ENCODE measurements at places on chromosomes 1 and 21.
A peak's percentile ranks its signal among the peaks of the same experiment; 100 is the strongest.

- ATAC-seq, result no peak
These were observed 436.8 kb upstream of the NR5A2 start for GRCh38 chr1:199590708-199591107.

DNA sequence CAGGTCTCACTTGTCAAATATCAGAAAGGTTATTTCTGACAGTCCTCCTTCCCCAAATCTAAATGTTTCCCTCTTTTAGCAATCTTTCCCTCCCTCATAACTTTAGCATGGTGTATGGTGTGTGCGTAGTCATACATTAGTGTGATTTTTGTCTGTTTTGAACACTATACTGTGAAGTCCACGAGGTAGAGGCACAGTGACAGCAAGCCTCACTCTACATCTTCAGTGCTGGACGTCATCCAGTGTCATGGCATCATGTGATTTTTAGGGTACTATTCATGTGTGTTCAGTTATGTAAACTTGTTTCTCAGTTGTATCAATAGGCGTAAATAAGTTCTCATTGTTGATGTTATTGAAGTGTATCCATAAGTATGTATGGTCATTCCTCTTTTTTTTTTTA is 39.1 kb downstream of the DYRK1A start:
- no peak for ATAC-seq

- ATAC-seq, result no peak
These were observed 15.9 kb upstream of the SMAP2 start for GRCh38 chr1:40357625-40358024.

DNA sequence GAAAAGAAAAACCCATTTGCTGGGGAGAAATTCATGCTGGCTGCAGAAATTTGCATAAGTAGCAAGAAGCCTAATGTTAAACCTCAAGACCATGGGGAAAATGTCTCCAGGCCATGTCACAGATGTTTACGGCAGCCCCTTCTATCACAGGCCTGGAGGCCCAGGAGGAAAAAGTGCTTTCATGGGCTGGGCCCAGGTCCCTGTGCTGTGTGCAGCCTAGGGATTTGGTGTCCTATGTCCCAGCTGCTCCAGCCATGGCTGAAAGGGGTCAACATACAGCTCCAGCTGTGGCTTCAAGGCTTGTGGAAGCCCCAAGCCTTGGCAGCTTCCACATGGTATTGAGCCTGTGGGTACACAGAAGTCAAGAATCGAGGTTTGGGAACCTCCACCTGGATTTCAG is 93.0 kb downstream of the HFM1 start:
- ATAC-seq, result no peak

DNA sequence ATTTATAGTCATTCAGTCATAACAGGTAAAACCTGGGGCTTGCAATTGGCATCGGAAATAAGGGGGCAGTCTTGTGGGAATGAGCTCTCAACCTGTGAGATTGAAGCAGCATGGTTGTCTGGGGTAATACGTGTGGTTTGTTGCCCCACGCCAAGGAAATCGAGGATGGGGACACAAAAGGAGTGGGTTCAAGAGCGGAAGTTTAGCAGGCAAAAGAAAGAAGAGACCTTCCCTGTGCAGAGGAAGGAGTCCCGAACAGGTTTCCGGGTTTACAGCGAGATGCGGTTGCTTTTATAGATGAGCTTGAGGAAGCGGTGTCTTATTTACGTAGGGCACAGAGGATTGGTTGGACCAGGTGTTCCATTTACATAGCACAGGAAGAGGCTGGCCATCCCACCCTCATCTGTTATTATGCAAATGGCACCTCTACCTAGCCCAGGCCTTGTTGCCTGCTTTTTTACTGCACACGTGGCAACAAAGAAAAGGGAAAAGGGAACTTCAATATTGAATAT is 37.3 kb downstream of the IFNAR1 start:
- ATAC-seq, result no peak

DNA sequence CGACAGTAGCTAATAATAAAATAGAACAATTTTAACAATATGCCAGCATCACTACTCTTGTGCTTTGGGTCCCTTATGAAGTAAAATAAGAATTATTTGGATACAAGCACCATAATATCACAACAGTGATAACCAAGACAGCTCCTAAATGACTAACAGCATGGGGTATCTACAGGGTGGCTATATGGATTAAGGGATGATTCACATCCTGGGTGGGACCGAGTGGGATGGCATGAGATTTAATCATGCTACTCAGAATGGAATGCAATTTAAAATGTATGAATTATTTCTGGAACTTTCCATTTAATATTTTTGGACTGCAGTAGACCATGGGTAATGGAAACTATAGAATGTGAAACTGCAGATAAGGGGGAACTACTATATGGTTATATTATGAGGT is 28.1 kb upstream of the B3GALNT2 start:
- peak; percentile 75 for ATAC-seq

DNA sequence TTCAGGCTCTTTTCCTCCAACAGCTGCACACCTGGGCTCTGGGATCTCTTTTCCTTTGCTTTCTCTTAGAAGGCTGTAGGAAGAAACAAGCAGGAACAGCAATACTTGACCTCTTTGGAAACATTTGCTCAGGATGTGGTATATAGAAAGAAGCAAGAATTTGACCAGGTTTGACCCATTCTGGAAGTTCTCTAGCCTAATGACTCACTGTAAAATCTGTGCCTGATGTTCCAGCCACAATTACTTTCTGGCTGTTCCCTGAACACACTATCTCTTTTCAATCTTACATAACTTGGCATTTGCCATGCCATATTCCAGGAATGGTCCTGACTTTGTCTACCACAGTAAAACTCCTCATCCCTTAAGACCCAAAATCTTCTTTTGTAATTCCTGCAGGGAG is 419.9 kb upstream of the DAB1 start:
- peak; percentile 79 for ATAC-seq

DNA sequence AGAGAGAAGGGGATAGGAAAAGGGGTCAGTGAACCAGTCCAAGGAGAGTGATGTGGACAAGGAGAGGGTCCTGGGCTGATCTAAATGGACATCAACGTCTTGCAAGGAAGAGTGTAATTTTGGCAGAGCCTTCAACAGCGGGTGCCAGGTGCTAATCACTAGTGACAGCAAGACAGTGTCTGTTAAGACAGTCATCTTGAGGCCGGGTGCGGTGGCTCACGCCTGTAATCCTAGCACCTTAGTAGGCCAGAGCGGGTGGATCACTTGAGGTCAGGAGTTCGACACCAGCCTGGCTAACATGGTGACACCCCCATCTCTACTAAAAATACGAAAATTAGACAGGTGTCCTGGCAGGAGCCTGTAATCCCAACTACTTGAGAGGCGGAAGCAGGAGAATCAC is 12.2 kb upstream of the PADI6 start:
- ATAC-seq, result no peak

DNA sequence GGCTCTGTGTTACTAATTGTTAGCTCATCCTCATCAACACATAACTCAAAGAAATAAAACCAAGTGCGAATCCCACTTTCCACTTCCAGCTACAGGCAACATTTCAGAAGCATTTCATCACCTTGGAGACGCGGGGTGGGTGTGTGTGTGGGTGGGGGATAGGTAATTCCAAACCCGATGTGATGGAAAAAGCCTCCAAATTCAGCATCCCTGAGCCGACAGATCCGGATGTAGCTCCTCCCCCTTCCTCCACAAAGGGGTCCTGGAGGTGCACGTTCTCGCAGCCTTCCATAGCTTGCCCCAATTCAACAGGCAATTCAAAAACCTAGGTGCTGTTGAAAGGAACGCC is 486 bp downstream of the HSPA13 start:
- ATAC-seq, result peak; percentile 10

DNA sequence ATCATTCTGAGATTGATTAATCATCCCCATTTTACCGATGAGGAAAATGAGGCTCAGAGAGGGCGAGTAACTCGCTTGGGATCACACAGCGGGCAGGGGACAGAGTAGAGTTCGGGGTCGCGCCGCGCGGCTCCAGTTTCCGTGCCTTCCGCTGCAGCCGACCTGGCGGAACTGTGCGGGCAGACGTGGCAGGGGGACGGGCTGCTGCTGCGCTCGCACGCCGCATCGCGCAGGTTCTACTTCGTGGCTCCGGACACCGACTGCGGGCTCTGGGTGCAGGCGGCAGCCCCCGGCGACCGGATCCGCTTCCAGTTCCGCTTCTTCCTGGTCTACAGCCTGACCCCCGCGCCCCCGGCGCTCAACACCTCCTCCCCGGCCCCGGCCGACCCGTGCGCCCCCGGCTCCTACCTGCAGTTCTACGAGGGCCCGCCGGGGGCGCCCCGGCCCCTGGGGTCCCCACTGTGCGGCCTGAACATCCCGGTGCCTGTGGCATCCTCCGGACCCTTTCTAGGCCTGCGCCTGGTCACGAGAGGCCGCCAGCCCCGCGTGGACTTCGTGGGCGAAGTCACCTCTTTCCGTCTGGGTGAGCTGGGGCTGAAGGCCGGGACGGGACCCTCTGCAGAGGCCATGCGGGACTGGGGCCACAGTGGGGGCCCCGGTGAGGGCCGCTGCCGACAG is 2.3 kb downstream of the LDLRAD2 start:
- peak; percentile 57 for ATAC-seq

DNA sequence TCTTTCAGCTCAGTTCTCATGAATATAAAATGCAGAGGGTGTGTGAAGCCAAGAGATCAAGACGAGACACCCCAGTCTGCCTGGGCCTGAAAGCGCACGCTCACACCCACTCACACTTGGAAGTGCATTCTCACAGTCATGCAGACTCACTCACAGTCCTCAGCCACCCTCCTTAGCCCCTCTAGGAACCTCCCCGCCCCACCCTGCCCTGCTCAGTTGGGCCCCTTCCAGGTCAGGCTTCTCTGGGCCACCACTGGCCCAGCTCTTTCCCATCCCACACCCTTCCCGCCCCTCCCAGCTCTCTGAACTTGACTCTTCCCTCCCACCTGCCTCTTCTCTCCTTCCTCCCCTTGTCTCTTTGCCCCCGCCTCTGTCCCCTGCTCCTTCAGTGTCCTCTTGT is 93.8 kb downstream of the EPHB2 start:
- ATAC-seq, result no peak

DNA sequence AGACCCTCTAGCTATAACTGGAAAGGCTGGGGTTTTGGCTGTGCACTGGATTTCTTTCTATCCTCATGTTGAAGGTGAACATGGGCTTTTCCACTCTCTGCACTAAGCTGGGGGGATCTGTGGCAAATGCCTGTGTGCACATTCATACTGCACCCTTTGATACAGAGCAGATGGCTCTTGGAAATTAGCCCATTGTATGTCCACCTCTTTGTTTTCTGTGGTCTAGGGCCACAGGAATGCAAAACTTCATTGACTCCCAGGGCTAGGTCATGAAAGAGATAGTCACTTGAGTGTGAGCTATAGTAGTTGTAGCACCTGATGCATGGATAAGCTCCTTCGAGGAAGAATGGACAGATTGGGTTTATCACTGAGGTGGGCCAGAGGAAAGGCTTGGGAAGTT is 5.7 kb upstream of the OR14A16 start:
- ATAC-seq, result no peak

- no peak for ATAC-seq
These were observed 31.9 kb downstream of the SYDE2 start for GRCh38 chr1:85168884-85169283.

GRCh38 chr21:39153373-39153772 is 29.9 kb downstream of the PSMG1 start:
- peak; percentile 75 for ATAC-seq

DNA sequence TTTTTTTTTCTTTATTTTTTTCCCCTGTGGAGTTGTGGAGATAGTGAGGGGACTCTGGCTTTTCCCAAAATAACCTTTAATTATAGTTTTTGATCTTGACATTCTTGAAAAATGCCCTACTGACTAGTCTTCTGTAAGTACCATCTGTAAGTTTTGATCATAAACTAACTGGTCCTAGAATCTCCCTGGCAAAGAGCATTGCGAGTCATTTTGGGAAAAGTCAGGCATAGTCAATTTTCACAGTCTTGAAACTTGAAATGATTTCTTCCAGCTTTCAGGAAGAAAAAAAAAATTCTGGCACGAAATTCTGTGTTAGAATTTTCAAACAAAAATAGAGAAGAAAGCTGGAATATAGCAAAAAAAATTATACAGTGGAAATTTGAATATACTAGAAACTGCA is 181.2 kb upstream of the SNX7 start:
- ATAC-seq, result no peak

DNA sequence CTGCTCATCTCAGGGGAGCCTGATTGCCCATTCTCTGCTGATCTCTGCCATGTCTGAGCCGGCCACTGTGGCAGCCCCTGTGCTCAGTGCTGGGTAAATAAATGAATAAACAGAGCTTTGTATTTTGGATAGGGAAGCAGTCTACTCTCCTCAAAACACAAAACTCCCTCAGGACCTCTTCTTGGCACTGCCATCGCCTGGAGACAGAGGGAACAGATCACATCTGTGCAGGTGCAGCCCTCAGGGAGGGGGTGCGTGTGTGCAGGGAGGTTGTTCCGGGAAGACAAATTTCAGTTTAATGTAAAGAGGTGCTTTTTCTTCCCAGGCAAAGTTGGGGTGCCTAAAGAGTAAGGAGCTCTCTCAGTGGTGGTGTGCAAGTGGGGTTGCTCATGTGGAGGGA is 7.7 kb upstream of the FAM167B start:
- ATAC-seq, result no peak

- peak; percentile 66 for ATAC-seq
These were observed 10.4 kb downstream of the JUN start for GRCh38 chr1:58773406-58773840.

DNA sequence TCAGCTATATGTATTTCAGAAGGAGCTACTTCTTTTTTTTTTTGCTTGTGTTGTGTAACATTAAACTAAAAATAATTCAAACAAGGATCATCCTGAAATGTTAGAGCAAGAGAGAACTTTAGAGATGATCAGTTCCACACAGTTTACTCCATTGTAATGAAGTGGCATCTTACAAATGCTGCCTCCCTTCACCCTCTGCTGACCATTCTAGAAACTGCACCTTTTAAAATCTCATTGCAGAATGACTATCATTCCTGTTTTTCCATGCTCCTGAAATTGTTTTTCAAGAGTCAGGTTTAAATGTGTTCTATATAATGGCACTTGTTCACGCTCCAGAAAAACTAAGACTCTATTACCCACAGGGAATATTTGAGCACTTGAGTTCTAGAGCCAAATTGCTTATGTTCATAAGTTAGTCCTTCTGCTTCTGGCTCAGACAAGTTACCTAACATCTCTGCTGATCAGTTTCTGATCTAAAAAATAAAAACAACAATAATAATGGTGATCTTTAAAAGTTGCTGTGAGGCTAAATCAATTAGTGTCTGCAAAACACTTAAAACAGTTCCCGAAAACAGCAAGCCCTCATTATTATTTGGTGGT is 21.5 kb upstream of the SLC44A5 start:
- ATAC-seq, result peak; percentile 95

GRCh38 chr1:70438529-70438928 is 27.5 kb downstream of the CTH start:
- ATAC-seq, result no peak

- ATAC-seq, result no peak
These were observed 247.7 kb upstream of the PTBP2 start for GRCh38 chr1:96473791-96474434.

DNA sequence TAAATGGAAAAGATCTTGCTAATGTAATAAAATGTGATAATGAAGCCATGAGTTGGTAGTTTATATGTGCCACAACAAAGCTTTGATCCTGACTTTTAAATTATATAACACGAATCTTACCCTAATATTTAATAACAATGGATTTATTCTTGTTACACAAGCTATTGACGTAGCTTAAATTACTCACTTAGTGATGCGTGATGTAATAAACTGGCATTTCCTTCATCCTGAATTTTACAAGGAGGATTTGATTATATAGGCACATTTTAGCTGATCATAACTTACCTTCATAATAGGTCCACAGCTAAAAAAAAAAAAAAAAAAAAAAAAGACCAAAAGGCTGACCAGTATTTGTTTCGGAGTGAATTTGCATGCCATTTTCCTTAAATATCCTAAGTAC is 76.2 kb upstream of the IVNS1ABP start:
- ATAC-seq, result no peak

- ATAC-seq, result no peak
These were observed 76.0 kb upstream of the OLIG2 start for GRCh38 chr21:32949701-32950100.
